Cerebellar nuclear complex (tissue), 1 donor: ENCODE measurements at places on chromosomes 1 and 21.
A peak's percentile ranks its signal among the peaks of the same experiment; 100 is the strongest.

DNA sequence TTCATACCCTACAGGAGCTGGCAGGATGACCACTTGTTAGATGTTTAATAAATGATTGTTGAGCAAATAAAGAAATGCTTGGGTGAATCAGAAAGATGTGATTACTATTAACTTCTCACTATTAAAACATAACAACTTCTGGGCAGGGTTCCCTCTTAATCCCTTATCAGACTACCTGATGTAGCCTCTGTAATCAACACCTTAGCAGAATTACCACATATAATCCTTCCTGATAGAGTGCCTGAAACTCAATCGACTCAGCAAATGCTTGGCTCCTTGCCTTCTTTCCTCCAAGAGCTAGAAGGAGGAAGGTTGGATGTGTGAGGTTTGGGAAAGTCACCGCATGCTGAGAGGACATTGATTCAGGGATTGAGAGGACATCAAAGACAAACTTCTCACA, 34.8 kb upstream of the DSCAM start:
- no peak for DNase-seq

DNA sequence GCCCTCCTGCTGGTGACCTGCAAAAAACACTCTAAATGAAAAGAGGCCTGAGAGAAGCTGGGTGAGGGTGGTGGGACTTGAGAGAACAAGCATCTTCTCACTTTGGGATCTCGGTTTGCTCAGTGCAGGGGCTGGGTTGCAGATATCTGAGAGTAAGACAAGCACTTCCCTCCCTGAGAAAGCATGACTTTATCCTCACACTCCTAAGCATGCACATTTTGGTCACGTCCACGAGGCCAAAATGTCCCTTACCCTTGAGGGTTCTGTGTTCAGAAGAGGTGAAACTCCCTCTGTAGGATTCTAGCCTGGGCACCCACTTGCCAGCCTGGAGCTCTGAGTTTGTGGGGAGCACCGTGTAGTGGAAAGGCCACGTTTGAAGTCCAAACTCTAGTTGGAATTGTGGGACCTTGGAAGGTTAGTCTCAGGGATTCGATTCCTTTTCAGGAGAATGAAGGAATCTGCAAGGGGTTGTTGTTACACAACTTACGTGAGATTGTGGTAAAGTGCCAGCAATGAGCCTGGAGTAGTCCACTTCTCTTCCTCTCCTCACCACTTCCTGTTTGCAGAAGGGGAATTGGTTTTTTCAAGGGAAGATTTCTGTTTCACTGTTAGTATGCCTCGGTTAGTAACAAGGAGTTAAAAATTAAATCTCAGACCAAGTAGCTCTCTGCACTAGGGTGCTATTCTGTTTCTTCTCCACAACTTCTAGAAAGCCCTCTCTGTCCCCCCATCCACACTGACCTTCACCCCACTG, 3.0 kb downstream of the FCAMR start:
- DNase-seq = no peak

DNA sequence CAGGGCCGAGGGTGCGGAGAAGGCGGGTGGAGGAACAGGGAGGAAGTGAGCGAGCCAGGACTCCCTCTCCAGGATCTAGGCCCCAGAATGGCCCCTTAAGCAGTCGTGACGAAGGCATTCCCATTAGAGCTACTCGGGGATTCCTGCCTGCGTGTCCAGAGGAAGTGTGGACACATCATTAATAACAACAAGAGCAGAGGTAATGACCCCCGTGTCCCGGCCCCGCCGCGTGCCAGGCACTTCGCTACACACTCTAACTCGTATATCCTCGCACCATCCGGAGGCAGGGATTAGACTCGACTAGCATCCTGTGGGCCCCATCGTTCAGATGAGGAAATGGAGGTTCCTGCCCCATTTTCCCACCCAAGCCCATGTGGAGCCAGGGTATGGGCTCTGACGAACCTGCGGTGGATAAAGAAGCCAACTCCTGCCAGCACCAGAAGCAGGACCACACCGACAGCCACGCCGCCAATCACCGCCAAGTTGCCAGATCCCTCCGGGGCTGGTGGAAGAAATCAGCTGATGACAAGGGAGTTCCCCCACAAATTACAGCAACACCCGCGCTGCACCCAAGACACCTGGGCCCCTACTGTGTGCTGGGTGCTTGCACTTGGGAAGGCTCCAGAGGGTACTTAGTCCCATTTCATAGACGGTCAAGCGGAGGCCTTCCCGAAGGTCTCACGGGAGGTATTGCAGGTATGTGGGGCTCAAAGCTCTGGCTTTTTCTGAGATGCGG, 21.6 kb downstream of the EPHA2 start:
- no peak for DNase-seq

- no peak for DNase-seq
These were observed 12.0 kb upstream of the KCNE2 start for GRCh38 chr21:34351786-34352241.

DNA sequence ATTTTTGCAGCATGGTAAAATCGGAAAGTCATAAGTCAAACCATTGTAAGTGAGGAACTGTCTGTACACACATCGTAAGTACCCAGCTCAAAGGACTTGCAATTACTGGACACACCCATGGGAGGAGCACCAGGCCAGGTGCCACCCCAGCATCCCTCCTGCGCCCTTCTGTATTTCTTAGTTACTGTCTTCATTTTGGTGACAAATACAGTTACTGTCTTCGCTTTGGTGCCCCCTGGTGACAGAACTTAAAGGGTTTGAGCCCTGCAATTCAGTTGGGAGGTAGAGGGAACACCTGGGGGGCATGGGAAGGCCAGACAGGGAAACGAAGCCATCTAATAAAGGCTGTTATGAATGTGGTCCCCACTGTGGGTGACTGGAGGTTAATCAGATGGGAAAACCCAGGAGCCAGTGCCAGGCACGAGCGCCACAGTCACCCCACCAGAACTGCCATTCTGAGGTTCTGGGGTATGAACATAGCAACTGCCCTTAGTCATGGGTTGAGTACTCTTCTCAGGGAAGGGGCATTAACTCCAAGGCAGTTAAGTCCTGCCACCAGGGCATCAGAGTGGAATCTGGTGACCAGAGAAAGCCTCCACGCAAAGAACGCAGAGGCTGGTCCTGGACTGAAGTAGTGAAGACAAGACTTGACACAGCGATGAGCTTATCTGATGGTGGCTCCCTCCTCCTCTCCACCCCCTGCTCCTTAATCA, 612.9 kb downstream of the PTPRU start:
- no peak for DNase-seq

DNA sequence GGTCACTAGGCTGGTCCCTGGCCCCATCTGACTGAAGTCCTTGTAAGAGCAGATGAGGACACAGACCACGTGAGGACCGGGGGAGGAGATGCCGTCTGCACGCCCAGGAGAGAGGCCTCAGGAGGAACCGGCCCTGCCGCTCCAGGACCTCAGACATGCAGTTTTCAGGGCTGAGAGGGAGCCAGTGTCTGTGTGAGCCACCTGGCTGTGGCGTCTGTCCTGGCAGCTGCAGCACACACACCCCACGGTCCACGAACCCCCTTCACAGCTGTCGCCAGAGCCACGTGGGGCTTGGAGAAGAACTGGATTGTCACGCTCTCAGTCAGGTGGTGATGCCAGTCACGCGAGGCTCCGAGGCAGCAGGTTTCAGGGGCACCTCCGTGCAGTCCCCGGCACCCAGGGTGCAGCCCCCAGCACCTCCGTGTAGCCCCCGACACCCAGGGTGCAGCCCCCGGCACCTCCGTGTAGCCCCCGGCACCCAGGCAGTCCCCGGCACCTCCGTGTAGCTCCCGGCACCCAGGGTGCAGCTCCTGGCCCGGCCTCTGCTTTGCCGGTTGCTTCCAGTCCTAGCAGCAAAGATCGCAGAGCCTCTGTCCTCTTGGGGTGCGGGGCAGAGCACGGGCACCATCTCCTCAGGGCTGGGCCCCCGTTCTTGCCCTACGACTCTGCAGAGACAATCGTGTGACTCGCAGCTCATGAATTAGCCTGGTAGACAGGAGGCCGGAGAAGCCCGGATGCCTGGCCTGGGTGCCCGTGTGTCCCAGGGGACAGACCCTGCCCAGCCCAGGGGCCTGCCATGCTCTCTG, 19.0 kb upstream of the SUMO3 start:
- DNase-seq = no peak

- DNase-seq = no peak
These were observed 43.2 kb upstream of the KCNK1 start for GRCh38 chr1:233570706-233571105.

GRCh38 chr1:190373705-190374336, 103.8 kb downstream of the BRINP3 start:
- no peak for DNase-seq

DNA sequence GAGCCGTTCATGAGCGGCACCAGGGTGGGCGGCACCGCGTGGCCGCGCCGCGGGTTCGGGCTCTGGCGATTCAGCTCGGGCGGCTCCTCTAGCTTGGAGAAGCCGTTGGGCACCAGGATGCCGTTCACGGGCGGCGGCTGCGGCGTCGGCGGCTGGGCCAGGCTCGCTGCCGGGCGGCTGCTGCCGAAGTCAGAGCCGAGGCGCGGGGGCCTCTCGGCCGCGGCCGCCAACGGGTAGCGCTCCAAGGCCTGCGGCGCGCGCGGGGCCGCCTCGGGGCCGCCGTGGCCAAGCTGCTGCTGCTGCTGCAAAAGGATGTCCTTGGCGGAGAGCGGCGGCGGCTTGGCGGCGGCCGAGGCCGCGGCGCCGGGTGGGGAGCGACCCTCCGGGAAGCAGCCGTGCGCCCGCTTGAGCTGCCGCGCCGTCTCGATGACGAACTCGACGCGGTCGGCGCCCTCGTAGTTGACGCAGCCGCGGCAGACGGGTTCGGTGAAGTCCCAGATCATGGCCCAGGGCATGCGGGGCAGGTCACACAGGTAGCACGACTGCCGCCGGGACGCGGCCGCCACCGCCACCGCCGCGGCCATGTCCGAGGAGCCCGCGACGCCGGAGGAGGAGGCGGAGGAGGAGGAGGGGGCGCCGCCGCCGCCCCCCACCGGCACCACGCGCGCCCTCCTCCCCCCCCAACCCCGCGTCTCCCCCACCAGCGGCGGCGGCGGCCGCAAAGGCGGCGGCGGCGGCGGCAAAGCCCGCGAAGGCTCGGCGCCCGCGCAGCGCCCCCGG, 877 bp downstream of the IRF2BP2 start:
- no peak for DNase-seq

- no peak for DNase-seq
These were observed 605.3 kb upstream of the NR5A2 start for GRCh38 chr1:199422206-199422605.

GRCh38 chr1:6591222-6591621, 11.4 kb downstream of the ZBTB48 start:
- no peak for DNase-seq

- DNase-seq = peak; percentile 42
These were observed at the start of gene IQGAP3 for GRCh38 chr1:156571919-156572662. TSS of gene IQGAP3 (minus strand) at chr1:156572565. CDS start at chr1:156572529, 36 bp downstream.

DNA sequence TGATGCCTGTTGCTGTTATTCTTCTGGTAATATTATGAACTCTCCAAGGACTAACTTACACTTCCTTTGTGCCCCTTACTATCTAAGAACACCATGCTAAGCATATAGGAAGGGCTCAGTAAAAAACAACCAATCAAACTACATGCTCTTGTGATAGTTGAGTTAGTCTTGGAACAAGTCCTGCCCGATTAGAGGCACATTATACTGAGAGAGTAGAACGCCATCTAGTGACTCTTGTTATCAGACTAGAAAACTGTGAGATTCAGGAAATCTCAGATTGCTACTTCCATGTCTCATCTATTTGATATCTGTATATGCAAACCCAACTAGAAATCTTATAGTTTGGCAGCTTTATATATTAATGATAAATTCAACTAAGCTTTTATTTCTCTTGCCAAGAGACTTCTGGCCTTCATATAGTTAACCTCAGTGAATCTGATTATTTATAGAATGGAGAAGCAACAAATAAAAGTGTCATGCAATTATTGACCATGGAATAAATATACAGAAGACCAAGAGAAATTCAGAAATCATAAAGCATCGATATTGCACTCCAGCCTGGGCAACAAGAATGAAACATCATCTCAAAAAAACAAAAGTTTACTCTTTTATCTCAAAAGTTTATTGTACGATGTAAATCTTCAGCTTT, 7.8 kb upstream of the SRRM1 start:
- DNase-seq = peak; percentile 33

- DNase-seq = no peak
These were observed 38.3 kb downstream of the IFI44 start for GRCh38 chr1:78687914-78688313.

DNA sequence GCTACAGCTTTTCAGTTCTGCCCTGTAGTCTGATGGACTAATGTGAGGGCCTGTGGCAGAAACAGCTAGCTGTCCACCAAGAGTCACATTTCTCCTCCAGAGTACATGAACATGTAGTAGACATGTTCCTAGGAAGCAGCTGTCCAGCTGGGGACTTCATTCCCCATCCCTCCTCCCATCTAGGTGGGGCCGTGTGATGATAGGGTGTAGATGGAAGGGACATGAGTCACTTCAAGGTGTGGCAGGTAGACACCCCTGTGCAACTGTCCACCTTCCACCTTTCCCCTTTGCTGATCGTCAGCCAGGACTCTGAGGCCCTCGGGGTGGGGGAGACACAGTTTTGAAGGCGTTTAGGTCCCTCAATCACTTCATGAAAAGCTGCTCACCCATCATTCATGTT, 3.6 kb upstream of the RD3 start:
- no peak for DNase-seq

GRCh38 chr1:7582460-7582972, 188.6 kb upstream of the VAMP3 start:
- no peak for DNase-seq

GRCh38 chr1:156489935-156490293, 10.7 kb downstream of the MEF2D start:
- no peak for DNase-seq

GRCh38 chr1:36816348-36816747, 218.0 kb downstream of the GRIK3 start:
- no peak for DNase-seq

DNA sequence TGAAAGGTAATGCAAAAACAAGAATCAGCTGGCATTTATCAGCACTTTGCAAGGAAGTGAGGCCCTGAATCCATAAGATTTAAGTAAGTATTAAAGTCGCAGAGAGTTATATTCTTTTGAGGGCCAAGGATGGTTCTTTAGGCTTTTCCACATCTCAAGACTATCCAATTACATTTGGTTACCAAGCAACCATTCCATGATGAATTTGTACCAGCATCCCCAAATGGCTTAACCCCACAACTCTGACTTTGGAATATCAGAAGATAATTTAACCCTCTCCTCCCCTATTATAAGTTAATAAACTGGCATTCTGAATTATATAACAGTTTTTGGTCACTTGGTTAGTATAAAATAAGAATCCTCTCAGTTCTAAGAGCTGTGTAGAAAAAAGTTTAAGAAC, 2.8 kb downstream of the PHTF1 start:
- no peak for DNase-seq

DNA sequence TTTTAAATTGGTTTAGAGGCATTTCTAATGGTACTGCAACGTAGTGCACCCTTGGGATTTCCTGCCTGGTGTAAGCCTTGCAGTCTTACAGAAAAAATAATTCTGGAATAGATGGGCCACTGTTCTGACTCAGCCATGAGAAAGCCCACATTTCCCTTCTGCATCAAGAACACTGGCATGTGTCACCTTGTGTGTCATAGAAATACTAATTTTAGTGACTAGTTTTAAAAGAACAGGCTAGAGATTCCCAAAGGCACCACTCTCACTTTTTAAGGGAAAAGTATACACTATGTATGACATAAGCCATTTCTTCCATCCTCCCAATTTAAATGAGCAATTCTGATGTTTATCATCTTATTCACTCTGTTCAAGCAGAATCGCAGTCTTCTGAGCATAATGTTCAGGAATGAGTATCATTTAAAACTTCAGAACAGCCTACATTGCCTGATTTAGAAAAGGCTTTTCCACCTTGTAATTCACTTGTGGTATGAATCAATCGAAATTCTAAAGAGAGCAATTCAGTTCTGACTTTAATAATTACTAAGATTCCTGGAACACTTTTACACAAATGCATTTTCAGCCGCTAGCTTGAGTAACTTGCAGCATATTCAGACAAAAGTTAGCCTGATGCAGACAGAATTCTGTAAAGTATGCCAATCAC, 18.8 kb downstream of the RGS13 start:
- DNase-seq = no peak
